ENCODE measurements at places on chromosomes 11 and 22.
A peak's percentile ranks its signal among the peaks of the same experiment; 100 is the strongest.

DNA sequence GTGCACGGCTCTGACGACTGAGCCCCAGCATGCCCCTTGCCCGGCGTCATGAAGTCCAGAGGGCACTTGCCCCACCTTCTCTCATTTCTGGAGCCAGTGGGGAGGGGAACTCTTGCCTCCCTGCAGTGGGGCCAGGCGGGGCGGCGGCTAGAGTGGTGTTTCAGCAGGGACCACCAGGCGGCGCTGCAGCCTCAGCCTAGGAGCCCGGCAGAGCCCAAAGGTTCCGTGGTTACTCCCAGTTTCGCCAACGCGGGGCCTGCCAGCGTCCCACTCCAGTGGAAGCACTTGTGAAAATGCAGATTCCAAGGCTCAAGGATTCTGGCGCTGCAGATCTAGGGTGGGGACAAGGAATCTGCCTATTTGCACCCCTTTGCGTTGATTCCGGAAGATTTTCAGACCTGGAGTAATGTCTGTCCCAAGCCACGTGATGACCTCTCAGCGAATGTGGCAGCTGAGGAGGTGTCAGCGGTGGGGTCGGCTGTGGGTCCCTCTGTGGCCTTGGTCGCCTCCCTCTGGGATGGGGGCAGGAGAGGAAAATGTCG lies 55.7 kb downstream of the CD82 start:
- no peak overlapping the region for H3K27ac ChIP-seq
- no peaks in the 10 kb centered on the region for H3K36me3 ChIP-seq
- no peaks in the 10 kb centered on the region for H3K4me1 ChIP-seq
- no peaks in the 10 kb centered on the region for H3K27me3 ChIP-seq
- DNase-seq, result peak; percentile 84
- H3K4me3 ChIP-seq, result peak overlapping the region; percentile 33

- H3K27me3 ChIP-seq, result no peaks in the 10 kb centered on the region
- H3K4me1 ChIP-seq, result no peaks in the 10 kb centered on the region
- peak; percentile 13 for DNase-seq
- H3K27ac ChIP-seq, result no peak overlapping the region
- H3K4me3 ChIP-seq, result no peak overlapping the region
- H3K36me3 ChIP-seq, result no peaks in the 10 kb centered on the region
These were observed 52.9 kb upstream of the CARS1 start for GRCh38 chr11:3109921-3110706.

DNA sequence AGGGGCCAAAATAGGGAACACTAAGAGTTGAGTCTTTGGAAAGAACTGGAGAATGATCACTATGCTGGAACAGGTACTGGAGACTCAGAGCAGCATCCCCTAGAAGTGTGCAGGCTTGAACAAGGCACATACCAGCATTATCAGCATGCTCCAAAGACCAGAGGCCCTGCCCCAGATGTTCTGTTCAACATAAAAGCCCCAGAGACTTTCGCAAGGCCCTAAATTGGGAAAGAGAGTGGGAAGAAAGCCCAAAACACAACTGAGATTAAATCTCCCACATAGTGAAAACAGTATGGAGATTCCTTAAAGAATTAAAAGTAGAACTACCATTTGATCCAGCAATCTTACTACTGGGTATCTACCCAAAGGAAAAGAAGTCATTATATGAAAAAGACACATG lies 9.4 kb downstream of the CNGA4 start:
- H3K4me3 ChIP-seq, result no peak overlapping the region
- no peaks in the 10 kb centered on the region for H3K4me1 ChIP-seq
- H3K27ac ChIP-seq, result no peak overlapping the region
- DNase-seq, result no peak
- no peaks in the 10 kb centered on the region for H3K36me3 ChIP-seq
- no peaks in the 10 kb centered on the region for H3K27me3 ChIP-seq

- H3K4me3 ChIP-seq, result no peak overlapping the region
- H3K4me1 ChIP-seq, result no peaks in the 10 kb centered on the region
- H3K27ac ChIP-seq, result no peak overlapping the region
- H3K27me3 ChIP-seq, result no peaks in the 10 kb centered on the region
These were observed 81.4 kb upstream of the CD82 start for GRCh38 chr11:44483919-44484610.

All from kidney (tissue), 22 donors.